ENCODE measurements at places on chromosomes 1 and 21. TPM values are rescaled to one million over a fixed set of nuclear protein-coding genes. Genes with fewer than 3 reads are reported as not detected.
A peak's percentile ranks its signal among the peaks of the same experiment; 100 is the strongest.

DNA sequence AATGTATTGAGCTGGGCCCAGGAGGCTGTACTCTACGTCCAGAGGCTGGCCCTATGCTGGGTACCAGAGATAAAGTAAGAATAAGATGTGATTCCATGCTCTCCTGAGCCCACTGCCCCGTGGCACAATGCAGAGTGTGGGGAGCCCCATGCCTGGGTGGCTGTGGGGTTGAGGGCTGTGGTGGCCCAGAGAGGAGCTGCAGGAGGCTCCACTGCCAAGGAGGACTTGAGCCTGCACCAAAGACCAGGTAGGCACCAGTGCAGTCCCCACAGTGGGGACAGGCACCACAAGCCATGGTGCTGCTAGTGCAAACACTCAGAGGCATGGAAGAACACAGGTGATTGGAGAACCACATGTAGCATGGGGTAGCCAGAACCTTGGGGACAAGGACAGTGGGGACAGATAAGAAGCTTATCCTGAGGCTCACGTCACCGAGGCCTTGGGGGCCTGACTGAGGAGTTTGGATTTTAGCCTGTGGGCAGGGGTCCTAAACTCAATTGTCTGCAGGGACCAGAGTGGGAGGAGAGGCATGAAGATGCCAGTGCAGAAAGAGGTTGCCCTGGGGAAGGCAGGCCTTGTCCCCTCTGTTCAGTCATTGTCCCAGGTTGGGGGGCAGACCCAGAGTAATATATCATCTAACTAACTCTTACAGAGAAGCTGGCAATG, 21.9 kb upstream of the EPS8L3 start:
- no peak overlapping the region for H3K27ac ChIP-seq
- no peaks in the 10 kb centered on the region for H3K36me3 ChIP-seq
- peaks cover 59% of the 10 kb centered on the region for H3K4me1 ChIP-seq
- H3K4me3 ChIP-seq: no peak overlapping the region
- DNase-seq: peak; percentile 60

- DNase-seq: no peak
- no peaks in the 10 kb centered on the region for H3K36me3 ChIP-seq
- H3K4me1 ChIP-seq: peaks cover 10% of the 10 kb centered on the region
Observed at GRCh38 chr1:182170891-182171461, 109.5 kb upstream of the ZNF648 start.

DNA sequence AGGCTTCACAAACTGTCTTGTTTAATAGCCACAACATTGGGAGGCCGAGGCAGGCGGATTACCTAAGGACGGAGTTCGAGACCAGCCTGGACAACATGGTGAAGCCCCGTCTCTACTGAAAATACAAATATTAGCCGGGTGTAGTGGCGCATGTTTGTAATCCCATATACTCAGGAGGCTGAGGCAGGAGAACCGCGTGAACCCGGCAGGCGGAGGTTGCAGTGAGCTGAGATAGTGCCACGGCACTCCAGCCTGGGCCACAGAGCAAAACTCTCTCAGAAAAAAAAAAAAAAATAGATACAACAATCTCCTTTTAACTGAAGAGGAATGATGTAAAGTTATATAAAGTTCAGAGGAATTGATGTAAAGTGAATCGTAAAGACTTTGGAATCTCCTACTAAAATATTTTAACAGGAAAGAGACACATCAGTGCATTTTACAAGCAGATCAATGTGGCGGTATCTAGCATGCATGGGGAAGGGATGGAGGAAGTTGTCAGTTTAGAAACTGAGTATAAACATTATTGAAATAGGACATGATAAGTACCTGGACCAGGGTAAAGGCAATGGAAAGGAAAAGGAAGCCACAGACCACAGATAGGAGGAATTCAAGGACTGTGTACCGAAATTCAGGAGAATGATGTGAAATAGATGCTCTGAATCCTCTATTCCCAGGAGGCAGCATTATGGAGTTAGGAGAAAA, 41.5 kb downstream of the PTPRC start:
- no peak for DNase-seq
- H3K4me3 ChIP-seq: no peak overlapping the region
- H3K27me3 ChIP-seq: no peaks in the 10 kb centered on the region
- H3K27ac ChIP-seq: no peak overlapping the region

The ARHGEF11 gene
- total RNA-seq: 37.5 TPM

- no peaks in the 10 kb centered on the region for H3K4me1 ChIP-seq
- no peak overlapping the region for H3K27ac ChIP-seq
Observed at GRCh38 chr1:26946270-26946669, 14.0 kb downstream of the KDF1 start.

GRCh38 chr1:76079475-76080227, 5.1 kb downstream of the ST6GALNAC3 start:
- H3K4me3 ChIP-seq: no peak overlapping the region
- H3K27me3 ChIP-seq: peaks cover 4% of the 10 kb centered on the region
- peaks cover 23% of the 10 kb centered on the region for H3K4me1 ChIP-seq
- peaks cover 2% of the 10 kb centered on the region for H3K36me3 ChIP-seq
